Activated CD8-positive, alpha-beta memory T cell treated with anti-CD3 and anti-CD28 coated beads for 1 hour (primary cell): ENCODE measurements at places on chromosomes 16 and 17.

GRCh38 chr17:36120221-36120620, 16.6 kb downstream of the CCL4 start:
- DNase-seq: no peak

DNA sequence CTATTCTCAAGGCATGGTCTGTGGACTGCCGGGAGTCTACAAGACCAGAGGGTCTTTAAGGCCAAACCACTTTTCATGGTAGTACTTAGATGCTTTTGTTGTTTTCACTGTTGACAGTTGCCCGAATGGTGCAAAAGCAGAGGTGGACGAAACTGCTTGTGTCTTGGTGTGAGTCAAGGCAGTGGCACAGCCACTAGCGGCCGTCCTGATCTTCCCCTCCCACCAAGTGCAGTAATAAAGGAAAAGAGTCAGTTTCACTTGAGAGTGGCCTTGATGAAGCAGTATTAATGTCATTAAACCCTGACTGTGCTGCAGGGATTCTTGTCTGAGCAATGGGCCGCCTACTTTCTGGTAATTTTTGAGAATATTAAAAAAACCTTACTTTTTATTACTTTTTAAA, 109.1 kb downstream of the PRKCA start:
- DNase-seq: no peak

DNA sequence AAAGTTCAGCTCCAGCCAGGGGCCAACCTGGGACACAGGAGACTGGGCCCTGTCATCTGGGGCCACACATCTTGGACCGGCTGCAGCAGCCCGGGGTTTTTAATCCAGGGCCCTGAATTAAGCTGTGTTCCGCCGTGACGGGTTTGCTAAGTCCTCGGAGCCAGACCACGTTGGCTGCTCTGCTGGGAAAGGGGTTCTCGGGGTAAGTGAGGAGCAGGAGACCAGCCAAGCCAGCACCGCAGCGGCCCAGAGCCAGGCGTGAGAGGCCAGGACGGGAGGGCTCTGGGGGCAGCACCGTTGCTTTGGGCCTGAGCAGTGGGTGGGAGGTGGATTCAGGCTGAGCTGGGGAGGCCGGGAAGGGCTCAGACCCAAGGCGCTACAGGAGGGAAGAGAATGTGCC, 31.3 kb upstream of the CBX4 start:
- no peak for DNase-seq

DNA sequence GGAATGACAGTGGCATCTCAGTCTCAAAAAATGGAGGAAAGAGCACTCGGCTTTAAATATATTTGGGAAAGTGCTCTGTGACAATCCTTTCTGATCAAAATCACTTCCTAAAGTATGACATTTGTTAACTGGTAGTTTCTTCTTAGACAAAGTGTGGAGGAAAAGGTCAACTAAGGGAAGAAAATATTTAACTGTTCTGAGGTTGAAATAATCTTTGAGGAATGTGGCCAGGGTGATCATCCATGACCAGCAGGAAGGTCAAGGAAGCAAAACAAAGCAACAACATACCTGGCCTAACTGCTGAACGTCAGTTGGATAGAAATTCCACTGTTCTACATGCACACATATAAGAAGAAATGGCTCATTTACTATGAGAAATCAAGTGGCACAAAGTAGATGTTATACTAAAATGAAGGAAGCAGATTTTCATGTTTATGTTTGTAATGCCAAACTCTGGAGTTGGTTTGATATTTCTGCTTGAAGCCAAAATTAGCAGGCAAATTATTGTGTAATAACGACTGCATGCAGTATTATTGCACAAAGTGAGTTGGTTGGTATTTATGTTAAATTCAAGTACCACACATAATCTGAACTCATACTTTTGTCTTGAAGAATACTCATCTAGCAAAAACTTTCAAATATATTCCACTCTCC, 87.3 kb upstream of the CORO6 start:
- no peak for DNase-seq

GRCh38 chr17:29066047-29066446, 23.1 kb downstream of the PIPOX start:
- no peak for DNase-seq

- no peak for DNase-seq
Measured at GRCh38 chr17:49707246-49707607, 537 bp downstream of the SLC35B1 start.

GRCh38 chr16:84566545-84567257, 51.2 kb downstream of the COTL1 start:
- no peak for DNase-seq

DNA sequence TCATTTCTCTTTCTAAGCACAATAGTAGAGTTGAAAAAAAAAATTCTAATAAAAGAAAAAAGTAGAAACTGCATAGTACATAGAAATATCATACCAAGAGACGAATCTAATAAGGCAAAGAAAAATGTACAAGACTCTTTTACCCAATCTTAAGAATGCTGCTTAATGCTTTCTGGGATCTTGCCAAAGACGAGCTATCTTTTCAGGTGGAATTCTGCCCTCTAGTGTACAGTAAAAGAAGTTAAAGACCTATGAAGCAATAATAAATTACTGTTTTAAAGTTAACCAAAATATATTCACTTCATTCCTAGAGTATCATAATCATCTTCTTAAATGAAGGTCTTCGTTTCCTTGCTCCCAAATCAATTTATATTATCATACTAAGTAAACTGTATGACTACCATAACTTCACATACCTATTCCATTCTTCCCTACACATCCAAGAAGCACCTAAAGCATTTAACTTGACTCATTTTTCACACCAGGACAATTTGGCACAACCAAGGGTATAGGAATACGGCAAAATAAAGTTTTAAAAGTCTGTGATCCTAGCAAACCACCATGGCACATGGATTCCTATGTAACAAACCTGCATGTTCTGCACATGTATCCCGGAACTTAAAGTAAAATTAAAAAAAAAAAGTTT, 47.7 kb downstream of the CFDP1 start:
- DNase-seq: no peak

GRCh38 chr17:67685351-67685750, 32.4 kb upstream of the NOL11 start:
- DNase-seq: no peak

DNA sequence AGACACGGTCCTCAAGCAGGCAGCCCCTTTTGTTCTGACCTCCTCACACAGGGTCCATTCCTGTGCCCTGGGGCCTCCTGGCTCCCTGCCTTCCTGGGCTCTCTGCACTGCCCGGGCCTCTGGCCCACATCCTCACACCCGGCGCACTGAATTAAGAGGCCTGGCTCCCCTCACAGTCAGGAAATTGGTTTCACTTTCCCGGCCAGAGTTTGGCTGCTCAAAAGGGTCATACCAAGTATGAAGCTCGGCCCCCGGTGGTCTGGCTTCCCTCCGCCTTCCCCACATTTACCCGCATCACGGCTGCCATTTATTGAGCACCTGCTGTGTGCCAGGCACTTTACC, 220.0 kb downstream of the NTN1 start:
- no peak for DNase-seq

GRCh38 chr16:19118938-19119431, 5.2 kb downstream of the ITPRIPL2 start:
- no peak for DNase-seq

DNA sequence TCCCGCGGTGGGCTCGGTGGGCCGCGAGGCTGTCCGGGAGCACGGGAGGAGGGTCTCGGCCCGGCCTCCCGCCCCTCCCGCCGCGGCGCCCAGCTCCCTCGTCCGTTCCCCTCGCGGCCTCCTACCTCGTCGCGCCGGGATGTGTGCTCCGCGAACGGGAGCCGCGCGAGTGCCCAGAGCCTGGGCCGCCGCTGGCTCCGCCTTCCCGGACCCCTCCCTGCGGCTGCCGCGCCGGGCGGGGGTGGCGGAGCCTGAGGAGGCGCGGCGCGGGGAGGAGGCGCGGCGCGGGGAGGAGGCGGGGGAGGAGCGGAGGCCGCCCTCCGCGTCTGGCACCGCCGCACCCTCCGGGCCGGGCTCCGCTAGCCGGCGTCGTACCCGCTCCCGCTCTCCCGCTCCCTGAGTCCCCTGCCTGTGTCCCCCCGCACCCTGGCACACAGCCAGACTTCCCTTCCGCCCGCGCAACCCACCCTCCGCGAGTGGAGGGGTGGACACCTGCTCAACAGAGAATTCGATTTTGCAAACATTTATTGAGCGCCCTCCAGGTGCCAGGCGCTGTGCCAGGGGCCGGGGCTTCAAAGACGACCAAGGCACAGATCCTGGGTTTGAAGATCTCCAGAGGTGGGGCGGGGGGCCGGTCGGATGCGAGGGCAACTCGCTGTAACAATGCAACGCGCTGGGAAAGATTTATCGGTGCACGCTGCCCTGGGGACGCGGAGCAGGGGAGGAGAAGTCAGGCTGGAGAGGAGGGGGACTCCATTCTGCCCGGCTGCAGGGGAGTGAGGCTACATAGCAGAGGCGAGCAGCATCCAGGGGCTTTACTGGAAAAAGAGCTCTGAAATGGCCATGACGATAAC, at the start of gene MPP3:
Gene MPP3, minus strand, starts transcription at position 171 of the 854 bp plus-strand sequence. CDS start 1,240 bp downstream, outside the sequence.
- DNase-seq: peak; percentile 8

- DNase-seq: no peak
Measured at GRCh38 chr17:5975661-5976060, 94.5 kb upstream of the WSCD1 start.

DNA sequence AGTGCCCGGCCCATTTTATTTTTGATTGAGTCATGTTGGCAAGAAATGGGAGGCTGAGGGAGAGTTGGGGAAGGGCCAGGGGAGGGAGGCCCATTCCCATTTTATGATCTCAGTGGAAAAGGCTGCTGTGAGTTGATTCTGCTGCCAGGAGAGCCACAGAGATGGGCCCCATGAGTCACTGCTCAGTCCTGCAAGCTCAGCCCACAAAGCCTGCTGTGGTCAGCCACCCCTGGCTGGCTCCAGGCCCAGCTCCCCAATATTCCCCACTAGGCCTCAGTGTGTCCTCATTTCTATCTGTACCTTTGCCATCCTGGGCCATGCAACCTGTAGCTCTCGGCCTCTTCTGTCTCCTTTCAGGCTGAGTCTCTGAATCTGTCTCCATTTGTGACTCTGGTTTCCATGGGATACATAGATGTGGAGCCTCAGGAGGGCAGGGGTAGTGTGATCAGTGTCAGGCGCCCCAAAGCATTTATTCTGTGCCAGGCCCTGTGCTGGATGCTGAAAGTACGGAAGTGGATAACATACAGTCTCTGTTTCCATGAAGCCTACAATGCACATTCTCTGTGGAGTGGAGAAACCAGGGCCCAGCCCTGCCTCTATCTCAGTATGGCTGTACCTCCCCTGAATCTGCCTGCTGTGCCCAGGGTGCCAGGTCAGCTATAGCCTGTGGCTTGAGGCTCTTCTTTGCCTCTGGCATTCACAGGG, 1.9 kb upstream of the PLEKHG4 start:
- DNase-seq: no peak

GRCh38 chr16:83737729-83738354, 69.9 kb upstream of the HSBP1 start:
- DNase-seq: no peak

GRCh38 chr16:74053312-74053711, 243.3 kb upstream of the PSMD7 start:
- DNase-seq: no peak
